Left ventricle myocardium inferior (tissue), 1 donor: ENCODE measurements at places on chromosomes 13 and 19. TPM values are rescaled to one million over a fixed set of nuclear protein-coding genes. Genes with fewer than 3 reads are reported as not detected.

DNA sequence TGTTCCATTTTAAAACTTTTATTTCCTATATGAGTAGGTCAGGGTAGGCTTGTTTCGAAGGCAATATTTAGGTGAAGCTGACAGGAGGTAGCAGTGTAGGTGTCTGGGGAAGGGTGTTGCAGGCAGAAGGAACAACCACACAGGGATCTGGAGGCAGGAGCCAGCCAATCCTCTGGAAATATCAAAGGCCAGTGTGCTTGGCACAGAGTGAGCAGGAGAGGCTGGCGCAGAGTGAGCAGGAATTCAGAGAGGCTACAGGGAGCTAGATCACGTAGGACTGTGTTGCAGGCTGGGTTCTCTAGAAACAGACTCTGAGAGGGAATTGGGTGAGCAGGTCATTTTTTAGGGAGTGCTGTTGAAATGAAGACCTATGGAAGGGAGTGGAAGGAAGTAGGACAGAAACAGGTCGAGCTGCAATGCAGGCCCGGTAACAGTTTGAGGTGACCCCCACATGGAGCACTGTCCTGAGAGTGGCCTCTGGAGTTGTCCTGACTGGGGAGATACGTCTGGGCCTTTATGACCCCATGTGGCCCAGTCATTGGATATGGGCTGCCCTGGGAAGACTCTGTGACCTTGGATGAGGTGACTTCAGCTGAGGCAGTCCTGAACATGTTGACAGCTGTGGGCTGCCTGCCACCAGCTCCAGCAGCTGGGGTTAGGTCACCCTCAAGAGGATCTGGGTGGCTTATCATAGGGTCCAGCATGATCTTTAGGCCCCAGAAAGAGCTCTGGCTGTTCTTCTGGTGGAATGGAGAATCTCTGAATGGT, 51.7 kb downstream of the ERCC5 start:
- DNase-seq = peak; percentile 75

DNA sequence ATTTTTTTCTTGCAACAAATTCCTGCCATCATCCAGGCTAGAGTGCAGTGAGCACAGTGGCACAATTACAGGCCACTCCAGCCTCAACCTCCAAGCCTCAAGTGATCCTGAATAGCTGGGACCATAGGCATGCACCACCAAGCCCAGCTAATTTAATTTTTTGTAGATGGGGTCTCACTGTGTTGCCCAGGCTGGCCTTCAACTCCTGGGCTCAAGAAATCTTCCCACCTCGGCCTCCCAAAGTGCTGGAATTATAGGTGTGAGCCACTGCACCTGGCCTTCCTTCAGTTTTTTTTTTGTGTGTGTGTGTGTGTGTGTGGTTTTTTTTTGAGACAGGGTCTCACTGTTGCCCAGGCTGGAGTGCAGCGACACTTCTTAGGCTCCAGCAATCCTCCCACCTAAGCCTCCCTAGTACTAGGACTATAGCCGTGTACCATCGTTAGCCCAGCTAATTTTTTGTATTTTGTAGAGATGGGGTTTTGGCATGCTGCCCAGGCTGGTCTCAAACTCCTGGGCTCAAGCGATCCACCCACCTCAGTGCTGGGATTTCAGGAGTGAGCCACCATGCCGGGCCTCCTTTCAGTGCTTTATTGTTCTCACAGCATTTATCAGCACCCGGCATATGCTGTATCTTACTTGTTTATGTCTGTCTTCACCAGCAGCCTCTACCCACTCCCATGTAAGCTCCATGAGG, 5.9 kb upstream of the SRRM5 start:
- DNase-seq = no peak

- DNase-seq = no peak
Measured at GRCh38 chr13:95623141-95623540, 21.4 kb downstream of the DZIP1 start.

DNA sequence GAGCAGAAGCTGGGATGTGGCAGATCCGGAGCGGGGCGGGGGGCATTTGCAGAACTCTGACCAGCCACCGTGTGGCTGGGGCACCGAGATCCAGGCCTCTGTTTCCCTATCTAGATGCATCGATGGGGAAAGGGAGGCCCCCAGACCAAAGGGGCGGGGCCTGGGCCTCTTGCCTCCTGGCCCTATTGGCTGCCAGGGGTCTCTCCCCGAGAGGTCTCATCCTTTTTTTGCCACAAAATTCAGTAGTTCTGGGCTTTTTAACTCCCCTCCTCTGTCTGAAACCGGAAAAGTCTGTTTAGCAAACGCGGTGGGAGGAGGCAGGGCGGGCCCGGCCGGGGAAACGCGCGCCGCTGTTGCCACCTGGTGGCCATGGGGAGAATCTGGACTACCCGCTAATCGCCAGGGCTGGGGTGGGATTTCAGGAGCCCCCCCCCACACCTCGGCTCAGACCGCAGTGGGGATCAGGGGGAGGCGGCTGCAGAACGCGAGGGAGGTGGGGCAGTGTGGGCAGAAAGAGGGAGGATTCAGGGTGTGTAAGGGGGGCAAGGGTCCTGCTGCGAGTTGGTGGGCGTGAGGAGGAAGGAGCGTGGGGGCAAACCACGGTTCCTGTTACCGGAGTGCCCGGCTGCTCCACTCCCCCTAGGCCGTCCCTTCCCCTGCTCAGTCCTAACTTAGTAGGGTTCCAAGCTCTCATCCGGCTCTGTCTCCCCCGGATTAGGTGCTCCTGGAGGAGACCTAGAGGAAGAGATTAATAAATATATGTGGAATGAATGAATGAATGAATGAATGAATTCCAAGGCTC, 28.3 kb downstream of the IL12RB1 start:
- DNase-seq = peak; percentile 82

Gene MRPL34
- 206 TPM for total RNA-seq

DNA sequence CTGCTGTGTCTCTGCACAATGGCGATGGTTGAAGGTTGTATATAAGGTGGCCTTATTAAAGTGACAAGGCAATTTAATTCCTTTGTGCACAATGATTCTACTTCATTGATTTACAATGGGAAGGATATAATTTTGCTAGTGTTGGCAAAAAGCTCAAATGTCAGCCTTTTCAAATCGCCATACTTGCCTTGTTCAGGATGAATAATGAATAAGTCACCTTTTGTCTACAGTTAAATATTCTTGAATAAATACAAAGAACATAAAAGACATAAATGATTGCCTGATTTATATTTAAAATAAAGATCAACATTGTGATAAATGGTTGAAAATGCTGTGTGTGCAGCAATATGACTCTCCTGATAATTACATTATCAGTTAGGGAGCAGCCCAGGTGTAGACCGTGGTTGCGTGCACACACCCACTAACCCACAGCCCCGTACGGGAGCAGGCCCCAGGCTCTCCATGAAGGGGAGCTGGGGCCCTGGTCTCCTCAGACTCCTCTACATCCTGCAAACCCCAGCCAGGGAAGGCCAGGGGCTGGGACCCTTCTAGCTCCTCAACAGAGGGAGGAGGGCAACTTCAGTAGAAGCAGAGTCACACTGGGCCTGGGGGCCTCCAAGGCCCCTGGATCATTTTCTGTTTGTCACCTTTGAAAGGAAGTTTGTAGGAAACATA, 64.9 kb downstream of the TEX29 start:
- DNase-seq = no peak

Gene ZNF792
- 3.2 TPM for total RNA-seq

Gene NXNL1
- 0.33 TPM for total RNA-seq

Gene FSTL3
- 56.1 TPM for total RNA-seq

Gene PALM3
- 0.38 TPM for total RNA-seq

DNA sequence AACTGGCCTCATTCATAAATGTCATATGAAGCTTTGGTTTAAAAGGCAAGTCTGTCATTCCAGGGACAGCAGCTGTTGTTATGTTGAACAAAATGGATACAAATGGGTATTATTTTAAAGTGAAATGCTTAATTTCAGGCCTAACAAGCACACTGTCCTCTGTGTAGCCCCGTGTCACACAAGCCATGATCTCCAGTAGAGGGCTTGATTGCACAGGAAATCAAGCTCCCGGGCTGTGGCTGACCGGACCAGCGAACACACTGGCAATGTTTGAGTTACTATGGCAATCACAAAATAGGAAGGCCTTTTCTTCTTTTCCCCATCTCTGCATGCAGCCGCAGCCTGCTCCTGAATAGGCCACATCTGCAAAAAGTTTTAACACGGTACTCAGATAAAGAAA, 64.0 kb upstream of the GSX1 start:
- DNase-seq = no peak

GRCh38 chr19:2394442-2395292, 32.7 kb downstream of the TIMM13 start:
- DNase-seq = no peak

GRCh38 chr13:43936647-43937046, 56.9 kb downstream of the LACC1 start:
- DNase-seq = no peak

Gene N4BP2L1
- total RNA-seq = 4.6 TPM

Gene UGGT2
- total RNA-seq = 11.4 TPM

Gene ZNF497
- 0.41 TPM for total RNA-seq

- DNase-seq = peak; percentile 50
Measured at GRCh38 chr13:75635828-75636435, at the start of gene LMO7. Gene LMO7, plus strand, starts transcription at chr13:75636330. Its CDS starts 328 bp downstream, at chr13:75636658.

Gene TMEM145
- total RNA-seq = 0.36 TPM

- no peak for DNase-seq
Measured at GRCh38 chr13:74251778-74252519, 117.7 kb upstream of the KLF12 start.

DNA sequence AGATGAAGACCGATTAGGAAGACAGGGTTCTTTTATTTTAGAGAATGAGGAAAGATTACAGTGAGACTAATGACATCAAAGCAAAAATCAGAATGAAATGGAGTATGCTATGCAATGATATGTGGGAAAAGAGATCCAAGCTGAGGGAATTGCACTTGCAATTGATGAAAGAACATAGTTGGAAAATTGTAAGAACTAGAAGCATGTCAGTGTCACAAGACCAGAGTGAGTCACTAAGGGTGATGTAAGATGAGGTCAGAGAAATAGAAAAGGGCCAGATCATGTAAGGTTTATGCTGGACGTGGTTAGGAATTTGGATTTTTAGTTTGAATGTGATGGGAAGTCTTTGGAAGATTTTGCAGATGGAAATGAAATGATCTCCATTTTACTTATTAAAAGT, 1937.3 kb downstream of the OLFM4 start:
- DNase-seq = no peak

Gene COL4A1
- total RNA-seq = 120 TPM

Gene MEGF8
- total RNA-seq = 34.3 TPM

Gene SHKBP1
- total RNA-seq = 14.8 TPM

GRCh38 chr13:38415233-38415632, 65.6 kb downstream of the UFM1 start:
- DNase-seq = no peak
